Stimulated activated CD4-positive, alpha-beta T cell treated with anti-CD3 and anti-CD28 coated beads, Interleukin-12 subunit alpha, Interleukin-12 subunit beta, amount 100 ng/mL, for 24 hours (primary cell): ENCODE measurements at places on chromosomes 16 and 17.
A peak's percentile ranks its signal among the peaks of the same experiment; 100 is the strongest.

DNA sequence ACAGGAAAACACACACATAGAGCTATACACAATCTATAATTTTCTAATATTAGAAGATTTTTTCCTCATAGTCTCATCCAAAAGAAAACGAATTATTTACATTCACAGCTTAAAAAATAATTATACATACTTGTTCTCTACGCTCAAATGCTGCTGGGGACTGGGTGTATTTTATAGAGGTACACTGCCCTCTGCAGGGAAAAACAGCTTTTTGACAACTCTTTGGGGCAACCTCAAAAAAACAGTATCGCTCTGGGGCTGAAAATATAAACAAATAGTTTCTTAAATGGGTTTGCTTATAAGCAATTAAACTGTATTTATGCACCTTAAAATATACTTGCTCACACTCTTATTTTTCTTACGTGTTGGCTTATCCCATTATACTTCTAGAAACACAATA lies 261.8 kb upstream of the PSMD7 start:
- no peak for DNase-seq

GRCh38 chr17:16287563-16288027 lies 65.7 kb downstream of the CENPV start:
- DNase-seq: no peak

DNA sequence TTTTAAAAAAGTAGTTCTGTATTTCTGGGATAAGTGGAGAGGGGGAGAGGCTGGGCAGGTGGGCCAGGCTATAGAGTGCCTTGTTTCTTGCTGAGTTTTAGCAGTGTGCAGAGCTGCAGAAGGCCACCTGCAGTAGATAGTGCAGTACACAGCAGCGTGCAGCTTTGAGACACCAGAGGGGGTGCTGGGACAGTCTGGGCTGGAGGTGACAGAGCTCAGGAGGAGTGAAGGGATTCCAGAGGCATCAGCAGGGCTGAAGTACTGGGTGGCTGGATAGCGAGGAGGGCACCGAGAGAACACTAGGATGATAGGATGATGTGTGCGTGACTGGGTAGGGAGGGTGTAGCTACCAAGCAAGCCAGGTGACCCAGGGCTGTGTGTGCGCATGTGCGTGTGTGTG lies 26.6 kb downstream of the LCMT1 start:
- DNase-seq: no peak

DNA sequence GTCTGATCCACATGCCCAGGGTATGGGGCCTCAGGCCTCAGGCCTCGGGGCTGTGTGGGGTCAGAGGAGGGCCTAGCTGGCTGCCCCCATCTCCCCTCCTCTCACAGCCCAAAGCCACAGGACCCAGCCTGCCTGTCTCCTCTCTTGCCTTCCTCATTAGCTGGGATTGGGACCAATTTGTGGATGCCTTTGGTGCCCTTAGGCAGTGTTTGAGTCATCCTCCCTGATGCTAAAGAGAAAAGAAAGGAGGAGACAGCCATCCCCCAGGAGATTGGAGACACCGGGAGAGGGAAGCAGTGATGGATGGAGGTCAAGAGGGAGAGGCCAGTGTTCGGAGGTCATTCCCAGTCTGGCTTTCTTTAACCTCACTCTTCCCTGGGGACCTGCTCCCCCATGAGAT lies 23.3 kb upstream of the NOG start:
- DNase-seq: no peak

DNA sequence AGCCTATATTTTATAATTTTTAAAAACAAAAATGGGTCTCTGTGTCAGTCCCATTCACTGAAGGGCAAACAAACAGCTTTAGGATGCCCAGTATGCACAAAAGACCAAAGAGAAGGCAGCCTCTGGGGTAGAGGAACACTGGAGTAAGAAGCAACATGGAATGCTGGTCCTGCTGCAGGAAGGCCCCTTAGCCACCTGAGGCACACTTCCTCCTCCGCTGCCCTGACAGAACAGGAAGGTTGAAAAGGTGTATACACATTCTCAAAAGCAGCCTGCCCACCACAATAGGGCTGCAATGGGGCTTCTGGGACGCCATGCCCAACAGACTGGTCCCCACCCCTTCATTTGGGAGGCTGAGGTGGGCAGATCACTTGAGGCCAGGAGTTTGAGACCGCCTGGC lies 19.5 kb downstream of the TOM1L2 start:
- DNase-seq: no peak

- DNase-seq: no peak
Measured at GRCh38 chr17:40022497-40022896, 7.3 kb downstream of the CSF3 start.

DNA sequence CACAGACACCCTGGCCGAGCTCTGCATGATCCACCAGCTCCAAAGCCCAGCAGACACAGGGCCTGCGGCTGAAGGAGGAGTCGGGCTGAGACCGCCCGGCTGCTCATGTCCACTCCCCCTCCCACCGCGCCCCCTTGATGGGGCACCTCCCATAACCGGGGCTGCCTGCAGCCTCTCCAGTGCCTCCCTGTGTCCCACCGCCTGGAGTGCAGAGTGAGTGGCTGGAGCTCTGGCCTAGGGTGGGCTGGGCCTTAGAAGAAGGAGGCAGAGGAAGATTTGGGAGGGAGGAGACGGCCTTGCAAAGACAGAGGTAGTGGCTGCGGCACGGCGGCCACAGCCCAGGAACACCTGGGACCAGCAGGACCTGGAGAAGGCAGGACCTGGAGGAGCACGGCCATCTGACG lies 4.0 kb downstream of the CBFA2T3 start:
- DNase-seq: no peak

DNA sequence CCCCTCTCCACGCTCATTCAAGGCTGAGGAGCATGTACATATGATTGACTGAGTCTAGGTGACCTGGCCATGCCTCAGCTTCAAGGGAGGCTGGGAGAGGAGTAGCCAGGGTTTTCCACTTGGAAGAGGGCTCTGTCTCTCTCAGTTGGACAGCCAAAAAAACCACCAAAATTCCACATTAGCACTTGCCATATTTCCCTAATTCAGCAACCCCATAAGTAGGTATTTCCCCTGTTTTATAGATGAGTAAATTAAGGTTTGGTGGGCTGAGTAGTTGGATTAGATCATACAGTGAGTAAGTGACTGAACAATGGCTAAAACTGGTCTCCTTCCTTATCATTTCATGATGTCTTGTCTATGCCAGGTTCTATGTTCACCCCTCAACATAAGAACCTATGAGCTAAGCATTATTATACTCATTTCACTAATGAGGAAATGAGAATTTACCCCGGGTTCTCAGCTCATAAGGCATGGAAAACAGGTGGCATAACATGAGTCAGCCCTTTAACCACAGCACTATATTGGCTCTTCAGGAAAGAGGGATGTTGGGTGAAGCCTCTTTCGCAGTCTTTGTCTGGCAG lies 68.0 kb upstream of the GAS7 start:
- DNase-seq: no peak

DNA sequence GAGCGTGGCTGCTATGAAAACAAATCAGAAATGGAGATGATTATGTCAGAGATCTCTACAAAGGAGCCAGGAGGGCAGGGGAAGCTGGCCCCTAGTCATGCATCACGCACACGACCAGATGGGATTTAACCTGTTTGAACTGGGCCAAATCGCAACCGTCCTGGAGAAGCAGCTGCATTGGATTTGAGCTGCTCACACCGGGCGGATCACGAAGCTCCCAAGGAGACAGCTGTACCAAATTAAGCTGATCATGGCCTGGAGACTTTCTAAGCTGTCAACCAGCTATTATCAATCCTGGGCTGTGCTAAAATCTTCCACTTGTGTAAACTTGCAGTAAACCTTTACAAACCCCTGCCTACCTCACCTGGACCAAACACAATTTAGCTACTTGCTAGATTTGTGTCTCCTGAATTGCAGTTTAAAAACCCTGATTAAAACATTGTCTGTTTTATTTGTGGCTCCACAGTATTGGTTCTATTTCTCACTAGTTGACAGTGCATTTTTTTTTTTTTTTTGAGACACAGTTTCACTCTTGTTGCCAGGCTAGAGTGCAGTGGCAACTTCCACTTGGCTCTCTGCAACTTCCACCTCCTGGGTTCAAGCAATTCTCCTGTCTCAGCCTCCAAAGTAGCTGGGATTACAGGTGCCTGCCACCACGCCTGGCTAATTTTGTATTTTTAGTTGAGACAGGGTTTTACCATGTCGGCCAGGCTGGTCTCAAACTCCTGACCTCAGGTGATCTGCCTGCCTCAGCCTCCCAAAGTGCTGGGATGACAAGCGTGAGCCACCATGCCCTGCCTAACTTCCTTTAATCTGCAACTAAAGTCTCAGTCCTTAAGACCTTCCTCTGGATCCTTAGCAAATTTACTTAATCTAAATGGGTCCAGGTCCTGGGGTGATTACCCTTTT lies 98.3 kb upstream of the GRIN2A start:
- DNase-seq: no peak

DNA sequence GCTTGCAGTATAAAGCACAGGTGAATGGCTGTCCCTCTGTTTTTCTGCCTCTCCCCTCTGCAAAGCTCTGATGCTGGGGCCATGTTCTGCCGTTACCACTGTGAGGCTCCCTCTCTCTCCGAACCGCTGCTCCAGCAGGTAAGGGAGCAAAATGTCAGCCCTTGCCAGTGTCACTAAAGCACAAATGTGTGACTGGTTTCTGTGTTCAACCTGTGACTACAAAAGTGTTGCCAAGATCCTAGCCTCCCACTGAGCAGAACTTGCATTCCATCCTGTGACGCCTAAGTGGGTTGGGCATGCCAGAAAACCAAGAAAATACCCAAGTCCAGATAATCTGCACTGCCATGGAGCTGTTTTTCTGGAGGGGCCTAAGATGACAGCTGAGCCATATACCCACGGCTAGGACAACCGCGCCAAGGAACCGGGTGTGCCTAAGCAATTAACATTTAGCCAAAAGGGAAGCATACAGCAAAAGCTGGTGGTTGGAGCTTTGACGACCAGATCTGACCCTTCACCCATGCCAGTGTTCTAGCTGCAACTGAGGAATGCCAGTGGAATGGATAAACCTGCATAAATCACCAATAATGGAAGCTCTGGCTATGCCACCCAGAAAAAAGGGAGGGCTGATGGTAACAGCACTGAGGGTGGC lies 35.0 kb downstream of the PSME3IP1 start:
- no peak for DNase-seq

- DNase-seq: no peak
Measured at GRCh38 chr17:11991461-11991860, 5.8 kb downstream of the ZNF18 start.

DNA sequence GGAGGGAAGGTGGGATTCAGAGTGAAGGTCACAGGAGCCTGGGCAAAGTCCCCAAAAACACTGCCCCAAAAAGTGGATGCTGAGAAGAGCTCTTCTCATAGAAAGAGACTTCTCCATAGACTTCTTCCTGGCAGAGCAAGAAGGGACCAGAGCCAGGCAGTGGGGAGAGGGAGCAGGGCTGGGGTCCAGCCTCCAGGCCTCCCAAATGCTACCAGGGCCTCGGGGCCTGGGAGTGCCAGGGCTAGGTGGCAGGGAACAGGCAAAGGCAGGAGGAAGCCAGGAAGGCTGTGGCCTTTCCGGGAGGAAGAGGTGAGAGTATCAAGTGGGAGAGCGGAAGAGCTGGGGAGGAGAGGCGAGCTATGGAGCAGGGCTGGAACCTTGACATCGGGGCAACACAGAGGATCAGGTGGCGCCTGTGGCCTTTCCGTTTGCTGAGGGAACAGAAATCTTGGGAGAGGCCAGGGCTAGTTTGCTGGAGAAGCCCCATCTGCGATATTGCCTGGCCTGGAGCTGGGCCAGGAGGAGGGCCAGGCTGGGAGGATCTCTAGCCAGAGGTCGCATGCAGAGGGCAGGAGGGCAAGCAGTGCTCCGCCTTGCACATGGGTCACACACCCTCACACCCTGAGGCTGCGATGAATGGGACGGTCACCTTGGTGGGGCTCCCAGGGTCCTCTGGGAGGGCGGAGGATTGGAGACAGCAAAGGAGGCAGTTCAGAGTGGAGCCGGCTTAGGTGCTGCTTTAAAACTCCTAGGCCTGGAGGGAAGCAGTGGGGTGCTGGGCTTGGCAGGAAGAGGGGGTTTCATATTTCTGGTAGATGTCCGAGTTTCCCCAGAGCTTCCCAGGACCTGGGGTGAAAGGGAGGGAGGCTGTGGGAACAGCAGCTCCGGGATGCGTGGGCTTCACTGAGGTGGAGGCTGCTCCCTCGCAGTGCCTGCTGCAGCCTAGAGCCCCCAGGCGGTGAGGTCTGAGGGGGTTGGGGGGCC lies 3.4 kb downstream of the SLC16A5 start:
- DNase-seq: no peak

DNA sequence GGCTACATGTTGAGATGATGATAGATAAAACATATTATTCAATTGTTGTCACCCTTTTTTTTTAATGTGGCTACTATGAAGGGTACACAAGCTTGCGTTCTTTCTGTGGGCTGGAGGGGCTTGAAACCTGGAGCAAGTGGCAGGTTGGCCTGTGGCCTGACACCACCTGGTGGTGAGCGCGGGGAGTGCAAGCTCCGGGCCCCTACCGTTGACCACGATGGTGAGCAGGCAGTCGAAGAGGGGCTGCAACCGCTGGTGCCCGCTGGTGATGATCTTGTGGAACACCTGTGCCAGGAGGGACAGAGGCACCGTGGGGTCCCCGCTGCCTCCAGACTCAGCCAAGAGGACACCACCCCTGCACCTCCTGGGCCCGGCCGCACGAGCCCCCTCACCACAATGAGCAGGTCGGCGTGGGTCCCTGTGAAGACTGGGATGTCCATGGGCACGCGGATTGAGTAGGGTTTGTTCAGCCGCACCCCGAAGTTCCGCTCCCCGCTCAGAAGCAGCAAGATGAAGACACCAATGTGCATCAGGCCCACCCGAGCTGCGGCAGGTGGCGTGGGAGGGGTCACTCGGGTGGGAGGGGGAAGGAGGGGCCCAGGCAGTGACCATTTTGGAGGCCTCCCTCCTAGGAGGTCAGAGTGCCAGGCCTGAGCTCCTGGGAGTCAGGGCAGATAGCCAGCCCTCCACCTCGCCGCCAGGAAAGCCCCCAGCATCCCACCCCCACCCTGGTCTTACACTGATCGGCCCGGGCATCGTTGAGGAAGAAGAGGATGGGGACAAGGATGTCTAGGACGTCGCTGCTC lies 14.4 kb downstream of the HID1 start:
- DNase-seq: peak; percentile 47

DNA sequence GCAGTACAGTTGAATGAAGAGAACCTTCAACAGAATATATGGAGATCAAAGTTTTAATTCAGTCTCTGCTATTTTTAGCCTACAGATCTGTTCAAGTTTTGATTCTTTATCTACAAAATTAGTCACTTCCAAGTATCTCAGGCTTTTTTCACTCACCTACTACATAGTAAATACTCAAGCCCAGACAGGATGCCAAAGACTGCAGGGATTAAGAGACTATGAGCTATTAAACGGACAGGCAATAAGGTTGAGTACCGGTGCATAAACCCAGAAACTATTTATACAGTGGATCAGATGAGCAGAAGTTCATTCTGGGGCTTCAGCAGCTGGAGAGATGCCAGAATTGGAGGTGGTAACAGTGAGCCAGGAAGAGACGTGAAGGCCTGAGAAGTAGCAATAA lies 18.7 kb upstream of the OR3A1 start:
- no peak for DNase-seq

DNA sequence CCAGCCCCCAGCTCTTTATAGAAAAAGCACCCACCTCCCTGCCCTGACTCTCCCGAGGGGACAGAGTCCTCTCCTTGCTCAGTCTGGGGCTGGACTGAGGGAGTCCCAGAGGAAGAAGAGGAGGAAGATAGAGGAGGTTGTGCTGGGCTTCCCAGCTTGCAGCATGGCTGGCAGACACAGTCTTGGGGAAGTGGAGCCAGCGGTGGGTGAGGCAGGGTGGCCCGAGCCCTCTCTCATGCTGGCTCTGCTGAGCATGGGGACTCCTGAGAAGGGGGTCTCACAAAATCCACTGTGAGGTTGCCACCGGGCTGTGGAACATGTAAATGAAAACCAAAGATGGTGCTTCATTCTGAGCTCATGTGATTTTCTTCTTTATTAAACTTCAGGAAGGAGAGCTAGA lies 398.5 kb downstream of the SLC39A11 start:
- DNase-seq: no peak
